CD14-positive monocyte (primary cell): ENCODE measurements at places on chromosomes 13 and 19. TPM values are rescaled to one million over a fixed set of nuclear protein-coding genes. Genes with fewer than 3 reads are reported as not detected.
A peak's percentile ranks its signal among the peaks of the same experiment; 100 is the strongest.

- no peaks in the 10 kb centered on the region for H3K4me1 ChIP-seq
- H3K36me3 ChIP-seq = no peaks in the 10 kb centered on the region
- no peak overlapping the region for H3K4me3 ChIP-seq
- no peaks in the 10 kb centered on the region for H3K27me3 ChIP-seq
These were observed 39.1 kb upstream of the IL17D start for GRCh38 chr13:20664351-20664750.

The MYO1F gene
- polyA plus RNA-seq = 707 TPM in 2 replicates

DNA sequence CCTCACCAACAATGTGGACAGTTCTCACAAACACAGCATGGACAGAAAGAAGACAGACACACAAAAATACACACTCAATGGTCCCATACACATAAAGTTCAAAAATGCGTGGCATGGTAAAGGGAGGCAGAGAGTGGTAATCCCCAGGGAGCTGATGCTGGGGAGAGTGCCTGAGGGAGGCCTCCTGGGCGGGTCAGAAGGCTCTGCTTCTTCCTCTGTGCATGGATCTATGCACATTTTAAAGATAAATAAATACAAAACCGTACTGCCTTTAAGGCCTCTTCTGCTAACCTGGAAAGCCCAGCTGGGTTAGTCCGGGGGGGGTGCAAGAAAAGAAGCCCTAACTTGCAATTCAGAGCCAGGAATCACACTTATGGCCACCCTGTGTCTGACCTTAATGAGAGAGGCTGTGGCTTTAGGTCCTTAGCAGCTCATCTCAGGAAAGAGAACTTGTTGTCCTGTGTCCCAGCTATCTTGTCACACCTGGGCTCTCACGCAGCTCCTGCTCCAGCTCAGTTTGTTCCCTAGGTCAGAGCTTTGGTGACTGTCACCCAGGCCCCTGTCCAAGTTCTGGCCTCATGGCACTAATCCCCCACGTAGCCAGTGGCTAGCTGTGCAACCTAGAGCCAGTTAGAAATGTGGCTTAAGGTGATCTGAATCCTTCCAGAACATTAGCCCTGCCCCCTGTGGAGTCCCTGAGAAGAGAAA lies 28.5 kb downstream of the POP4 start:
- no peak overlapping the region for H3K4me3 ChIP-seq
- H3K27ac ChIP-seq = no peak overlapping the region
- no peaks in the 10 kb centered on the region for H3K27me3 ChIP-seq
- no peaks in the 10 kb centered on the region for H3K36me3 ChIP-seq
- no peaks in the 10 kb centered on the region for H3K4me1 ChIP-seq

The B3GNT3 gene
- polyA plus RNA-seq = not detected

DNA sequence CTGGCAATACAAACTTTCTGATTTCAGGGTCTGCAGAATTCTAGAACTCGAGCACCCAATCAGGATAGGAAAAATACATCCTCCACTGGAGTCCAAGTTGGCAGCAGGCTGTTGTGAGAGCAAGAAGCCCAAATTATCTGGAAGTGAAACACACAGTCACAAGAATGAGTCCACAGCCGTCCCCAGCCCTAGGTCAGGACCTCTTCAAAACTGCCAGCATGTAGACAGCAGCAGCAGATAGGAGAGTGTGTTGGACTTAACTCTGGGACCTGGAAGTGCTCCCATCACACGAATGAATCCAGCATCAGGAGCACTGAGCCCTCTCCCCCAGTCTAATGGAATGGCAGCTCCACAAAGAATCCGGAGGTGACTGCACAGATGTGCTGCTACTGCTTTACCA lies 420.7 kb downstream of the OXGR1 start:
- H3K27ac ChIP-seq = no peak overlapping the region
- H3K36me3 ChIP-seq = no peaks in the 10 kb centered on the region
- no peak for DNase-seq
- H3K27me3 ChIP-seq = no peaks in the 10 kb centered on the region

DNA sequence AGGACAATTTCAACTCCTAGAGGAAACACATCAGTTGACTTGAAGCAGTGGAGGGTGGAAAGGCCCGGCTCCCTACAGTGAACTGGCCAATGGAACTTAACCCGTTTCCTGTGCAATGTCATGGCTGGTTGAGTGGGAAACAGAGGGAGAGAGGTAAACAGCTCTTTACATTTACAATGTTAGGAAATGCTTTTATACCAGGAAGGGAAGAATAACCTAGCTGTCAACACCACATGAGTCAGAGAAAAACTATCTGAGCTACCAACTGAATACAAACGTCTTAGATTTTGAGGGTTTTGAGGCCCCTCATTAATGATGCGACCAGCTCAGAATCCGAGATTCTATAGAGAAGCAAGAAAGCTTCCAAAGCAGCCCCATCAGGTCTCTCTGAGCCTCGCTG lies 36.7 kb downstream of the CARD8 start:
- H3K27me3 ChIP-seq = no peaks in the 10 kb centered on the region
- peaks cover 99% of the 10 kb centered on the region for H3K36me3 ChIP-seq
- no peaks in the 10 kb centered on the region for H3K4me1 ChIP-seq
- no peak for DNase-seq

The OR7A5 gene
- not detected in 2 replicates for polyA plus RNA-seq

- peak overlapping the region; percentile 88 for H3K27ac ChIP-seq
- H3K36me3 ChIP-seq = peaks cover 8% of the 10 kb centered on the region
- H3K4me1 ChIP-seq = peaks cover 26% of the 10 kb centered on the region
- H3K4me3 ChIP-seq = peak overlapping the region; percentile 96
- no peaks in the 10 kb centered on the region for H3K27me3 ChIP-seq
- DNase-seq = no peak
These were observed 1.7 kb downstream of the INTS6 start for GRCh38 chr13:51451134-51451466.

The DACH1 gene
- polyA plus RNA-seq = 0.03 TPM

DNA sequence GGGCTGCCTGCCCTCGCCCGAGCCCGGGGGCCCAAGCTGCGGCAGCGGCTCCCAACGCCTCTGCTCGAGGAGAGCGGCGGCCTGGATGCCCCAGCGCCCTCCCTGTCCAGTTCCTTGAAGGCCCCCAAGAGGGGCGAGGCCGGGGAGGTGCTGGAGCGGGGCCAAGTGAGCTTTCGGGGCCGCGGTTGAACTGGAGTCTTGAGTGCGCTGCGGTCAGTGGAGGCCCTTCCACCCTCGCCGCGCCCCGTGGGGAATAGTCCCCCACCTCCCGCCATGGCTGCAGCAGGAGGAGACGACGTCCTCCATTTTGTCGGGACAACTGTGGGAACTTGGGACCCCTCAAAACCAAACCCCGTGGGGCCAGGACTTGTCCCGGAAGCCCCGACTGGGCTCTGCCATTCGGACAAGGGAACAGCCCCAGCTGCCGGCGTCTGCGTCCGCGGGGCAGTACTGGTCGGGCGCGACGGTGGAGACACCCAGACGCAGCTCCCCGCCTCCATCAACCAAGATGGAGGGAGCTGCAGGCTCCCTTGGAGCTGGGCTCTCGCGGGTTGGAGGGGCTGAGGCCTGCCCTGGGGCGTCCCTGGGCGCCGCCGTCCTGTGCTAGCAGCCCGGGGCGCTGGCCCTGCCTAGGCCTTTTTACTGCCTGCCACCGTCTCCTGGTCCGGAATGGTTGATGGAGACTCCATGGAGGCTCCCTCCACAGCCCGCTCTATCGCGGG lies 736 bp upstream of the ZMYM5 start:
- no peaks in the 10 kb centered on the region for H3K36me3 ChIP-seq
- H3K4me1 ChIP-seq = peaks cover 20% of the 10 kb centered on the region
- peak; percentile 44 for DNase-seq
- peak overlapping the region; percentile 84 for H3K4me3 ChIP-seq
- H3K27me3 ChIP-seq = no peaks in the 10 kb centered on the region

GRCh38 chr19:57348136-57348535 lies 2.9 kb upstream of the ZNF304 start:
- no peak overlapping the region for H3K27ac ChIP-seq
- peaks cover 10% of the 10 kb centered on the region for H3K27me3 ChIP-seq
- peaks cover 17% of the 10 kb centered on the region for H3K4me1 ChIP-seq
- no peak for DNase-seq
- H3K4me3 ChIP-seq = no peak overlapping the region
- H3K36me3 ChIP-seq = peaks cover under 1% of the 10 kb centered on the region

DNA sequence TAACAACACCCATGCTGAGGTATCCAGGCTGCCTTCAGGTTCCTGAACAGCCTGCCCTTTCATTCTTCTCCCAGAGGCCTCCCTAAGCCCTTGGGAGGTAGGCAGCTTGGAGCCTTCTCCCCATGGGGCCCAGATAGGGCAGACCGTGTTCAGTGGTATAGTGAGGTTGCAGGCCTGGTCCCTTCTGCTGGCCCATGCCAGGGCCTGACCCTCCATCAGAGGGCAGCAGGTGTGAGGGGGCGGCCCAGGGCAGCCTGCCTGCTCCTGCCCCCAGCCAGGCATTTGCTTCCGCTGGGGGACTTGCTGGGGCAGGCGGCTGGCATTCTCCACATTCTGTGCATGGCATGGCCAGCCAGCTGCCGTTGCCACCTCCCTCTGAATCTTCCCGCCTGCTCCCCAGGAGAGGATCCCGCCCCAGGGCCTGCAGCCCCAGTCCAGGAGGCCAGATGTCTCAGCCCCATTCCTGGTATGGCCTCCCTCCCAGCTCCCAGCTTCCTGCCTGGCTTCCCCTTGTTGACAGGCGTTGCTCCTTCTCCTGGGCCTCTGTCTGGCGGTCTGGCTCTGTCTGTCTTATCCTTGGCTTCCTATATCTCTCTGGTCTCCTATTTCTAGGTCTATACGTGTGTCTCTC lies 8.9 kb downstream of the CIC start:
- H3K27ac ChIP-seq = no peak overlapping the region
- peaks cover 47% of the 10 kb centered on the region for H3K36me3 ChIP-seq
- H3K4me1 ChIP-seq = peaks cover 40% of the 10 kb centered on the region
- H3K4me3 ChIP-seq = no peak overlapping the region

GRCh38 chr19:30666301-30666803 lies 294.2 kb downstream of the ZNF536 start:
- H3K27ac ChIP-seq = no peak overlapping the region
- no peaks in the 10 kb centered on the region for H3K4me1 ChIP-seq
- H3K27me3 ChIP-seq = peaks cover 3% of the 10 kb centered on the region

GRCh38 chr13:109981000-109981399 lies 194.6 kb upstream of the IRS2 start:
- DNase-seq = no peak
- H3K27me3 ChIP-seq = no peaks in the 10 kb centered on the region
- no peaks in the 10 kb centered on the region for H3K4me1 ChIP-seq
- H3K27ac ChIP-seq = no peak overlapping the region

The MEIOSIN gene
- not detected for polyA plus RNA-seq

DNA sequence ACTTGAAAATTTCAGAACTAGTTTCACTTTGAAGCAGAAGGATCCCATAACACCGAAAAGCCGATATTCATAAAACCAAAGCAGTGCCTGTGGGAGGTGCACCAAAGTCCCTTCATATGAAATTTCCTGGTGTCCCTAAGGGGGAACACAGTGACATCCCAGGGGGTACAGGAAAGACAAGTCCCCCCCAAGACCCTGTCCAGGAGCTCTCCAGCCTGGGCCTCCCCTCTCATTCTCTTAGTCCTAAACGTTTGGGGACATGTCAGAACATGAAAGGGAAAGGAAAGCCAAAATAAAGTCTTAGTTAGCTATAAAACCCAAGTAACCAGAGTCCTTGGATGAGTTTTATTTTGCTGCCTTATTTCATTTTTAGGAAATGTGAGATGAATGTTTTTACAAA lies 56.6 kb downstream of the MRPL57 start:
- H3K27ac ChIP-seq = no peak overlapping the region
- H3K36me3 ChIP-seq = no peaks in the 10 kb centered on the region
- no peaks in the 10 kb centered on the region for H3K27me3 ChIP-seq
- no peaks in the 10 kb centered on the region for H3K4me1 ChIP-seq

GRCh38 chr19:32415246-32415645 lies 9.7 kb downstream of the DPY19L3 start:
- DNase-seq = no peak
- H3K4me1 ChIP-seq = no peaks in the 10 kb centered on the region
- no peak overlapping the region for H3K27ac ChIP-seq
- no peak overlapping the region for H3K4me3 ChIP-seq
- H3K27me3 ChIP-seq = no peaks in the 10 kb centered on the region

DNA sequence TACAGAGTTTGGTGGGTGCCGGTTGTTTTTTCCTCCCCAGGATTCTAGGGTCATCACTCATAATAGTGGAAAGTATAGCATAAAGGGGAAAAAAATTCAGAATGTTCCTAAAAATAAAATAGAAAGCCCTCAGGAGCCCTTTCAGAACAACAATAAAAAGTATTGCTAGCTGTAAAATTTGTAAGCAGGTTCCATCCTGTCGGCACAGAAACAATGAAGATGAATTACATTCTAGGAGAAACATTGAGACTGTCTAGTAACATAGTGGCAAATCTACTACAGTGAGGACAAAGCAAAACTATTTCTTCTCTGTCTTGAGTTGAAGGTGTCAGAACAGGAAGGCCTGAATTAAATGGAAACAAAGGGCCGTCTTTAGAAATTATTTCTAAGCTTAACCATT lies 870.7 kb downstream of the PCDH9 start:
- H3K4me3 ChIP-seq = no peak overlapping the region
- H3K4me1 ChIP-seq = no peaks in the 10 kb centered on the region
- H3K27me3 ChIP-seq = no peaks in the 10 kb centered on the region
- no peak overlapping the region for H3K27ac ChIP-seq
- no peak for DNase-seq
- no peaks in the 10 kb centered on the region for H3K36me3 ChIP-seq

The SMIM17 gene
- polyA plus RNA-seq = not detected in 2 replicates

GRCh38 chr19:7916103-7916954 lies 1.7 kb downstream of the TGFBR3L start:
- H3K36me3 ChIP-seq = peaks cover 18% of the 10 kb centered on the region
- H3K4me3 ChIP-seq = no peak overlapping the region
- H3K27me3 ChIP-seq = peaks cover 26% of the 10 kb centered on the region
- DNase-seq = peak; percentile 57
- H3K4me1 ChIP-seq = peaks cover 54% of the 10 kb centered on the region
- H3K27ac ChIP-seq = no peak overlapping the region

DNA sequence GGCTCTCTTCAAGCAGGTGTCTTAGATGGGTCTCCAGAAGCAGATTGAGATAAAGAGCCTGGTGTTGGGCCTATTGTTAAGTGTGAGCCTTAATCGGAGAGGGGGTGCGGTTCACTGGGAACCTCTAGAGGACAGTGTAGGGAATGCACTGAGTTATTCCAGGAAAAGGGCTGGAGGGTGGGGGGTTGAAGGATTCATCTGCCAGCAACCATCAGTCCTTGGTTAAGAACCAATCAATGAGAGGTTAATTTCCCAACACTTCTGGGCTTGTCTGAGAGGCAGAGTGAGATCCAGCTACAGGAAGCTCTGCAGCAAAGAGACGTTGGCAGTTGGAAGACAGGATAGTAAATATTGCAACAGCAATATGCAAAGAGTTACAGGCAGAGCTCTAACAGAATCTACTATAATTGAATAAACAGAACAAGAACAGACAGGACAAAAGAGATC lies 28.7 kb downstream of the CYP4F2 start:
- H3K36me3 ChIP-seq = no peaks in the 10 kb centered on the region
- no peak overlapping the region for H3K4me3 ChIP-seq

- peak; percentile 18 for DNase-seq
- H3K27me3 ChIP-seq = peaks cover 9% of the 10 kb centered on the region
- H3K4me3 ChIP-seq = no peak overlapping the region
These were observed 59.6 kb downstream of the DCT start for GRCh38 chr13:94419925-94420305.
